ENCODE measurements at places on chromosomes 3 and 15.
A peak's percentile ranks its signal among the peaks of the same experiment; 100 is the strongest.

GRCh38 chr3:61429106-61429505, 132.3 kb upstream of the PTPRG start:
- peak; percentile 15 for DNase-seq

- DNase-seq = no peak
These were observed at the start of gene CRYGS for GRCh38 chr3:186544281-186544680. CRYGS (minus strand) TSS chr3:186544380; CDS start chr3:186544326, 54 bp downstream.

DNA sequence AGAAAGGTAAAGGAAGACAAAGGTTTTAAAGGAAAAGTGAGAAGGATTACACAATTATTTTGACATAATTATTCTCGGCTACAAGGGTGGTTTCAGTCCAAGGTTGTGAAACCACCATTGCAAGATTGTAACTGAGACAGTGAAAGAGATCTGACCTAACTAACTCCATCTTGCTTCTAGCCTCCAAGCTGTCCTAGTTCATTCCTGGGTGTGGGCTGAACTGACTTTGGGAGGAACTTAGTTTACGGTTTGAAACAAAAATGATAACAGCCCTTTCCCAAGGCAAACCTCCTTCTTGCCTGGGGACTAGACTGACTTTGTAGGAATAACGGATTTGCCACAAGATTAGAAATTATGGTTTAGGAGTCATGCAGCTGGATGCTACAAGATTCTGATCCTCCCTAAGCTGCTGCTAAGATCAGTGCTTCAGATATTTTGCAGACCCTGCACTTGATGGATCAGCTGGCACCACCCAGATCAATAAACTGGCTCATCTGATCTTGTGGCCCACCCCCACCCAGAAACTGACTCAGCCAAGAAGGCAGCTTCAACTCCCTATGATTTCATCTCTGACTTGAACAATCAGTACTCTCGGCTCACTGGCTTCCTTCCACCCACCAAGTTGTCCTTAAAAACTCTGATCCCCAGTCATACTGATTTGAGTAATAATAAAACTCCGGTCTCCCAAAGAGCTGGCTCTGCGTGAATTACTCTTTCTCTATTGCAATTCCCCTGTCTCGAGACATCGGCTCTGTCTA, 57.7 kb upstream of the AADACL2 start:
- DNase-seq = no peak

DNA sequence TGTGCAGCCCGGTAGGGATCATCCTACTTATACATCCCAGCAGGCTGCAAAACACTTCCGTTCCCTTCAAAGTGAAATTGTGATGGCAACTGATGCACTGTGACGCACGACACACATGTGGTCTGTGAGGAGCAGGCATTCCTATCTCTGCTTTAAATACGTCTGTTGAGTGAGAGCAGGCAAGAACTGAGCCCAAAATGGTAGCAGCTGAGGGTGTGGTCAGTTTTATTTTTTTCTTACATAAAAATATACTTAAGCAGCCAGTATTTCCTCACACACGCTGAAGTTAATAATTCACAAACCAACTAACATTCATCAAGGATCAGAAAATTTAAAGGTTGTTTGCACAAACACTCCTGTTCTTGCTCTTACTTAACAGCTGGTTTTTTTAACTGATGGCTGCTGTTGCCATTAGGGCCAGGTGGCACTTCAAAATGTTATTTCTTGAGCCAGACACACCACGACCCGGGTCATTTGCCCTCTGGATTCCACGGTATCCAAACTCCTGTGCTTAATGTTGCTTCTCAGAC, 23.9 kb downstream of the LRIG1 start:
- peak; percentile 58 for DNase-seq

- peak; percentile 82 for DNase-seq
These were observed 312.0 kb upstream of the CCDC54 start for GRCh38 chr3:107065094-107065861.

DNA sequence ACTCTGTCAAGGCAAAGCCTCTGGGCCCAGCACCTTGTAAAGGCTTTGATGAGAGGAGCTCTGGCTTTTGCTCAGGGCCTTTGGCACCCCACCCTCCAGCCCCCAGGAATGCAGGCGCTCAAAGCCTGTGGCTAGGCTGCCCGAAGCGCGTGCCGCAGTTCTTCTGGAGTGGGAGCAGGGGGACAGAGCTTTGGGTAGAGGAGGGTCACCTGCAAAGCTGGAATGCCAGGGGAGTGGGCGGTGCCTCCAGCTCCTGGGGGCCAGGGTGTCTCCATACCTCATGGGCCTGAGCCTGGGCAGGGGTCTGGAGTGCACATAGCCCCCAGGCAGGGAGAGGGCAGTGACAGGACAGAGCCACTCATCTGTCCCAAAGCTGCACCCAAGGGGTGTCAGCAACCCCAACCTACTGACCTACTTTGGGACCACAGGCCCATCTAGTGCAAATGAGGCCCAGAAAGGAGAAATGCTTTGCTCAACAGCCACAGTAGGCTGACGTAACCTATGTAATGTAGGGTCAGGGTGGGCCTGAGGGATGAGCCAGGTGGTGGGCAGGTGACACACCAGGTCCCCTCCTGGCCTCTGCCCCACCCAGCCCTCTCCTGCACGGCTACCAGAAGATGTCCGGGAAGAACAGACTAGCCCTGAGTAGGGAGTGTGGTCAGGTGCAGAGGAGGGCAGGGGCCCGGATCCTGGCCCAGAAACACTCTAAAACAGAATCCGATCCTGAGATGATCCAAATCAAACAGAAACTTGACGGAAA, 2.2 kb upstream of the CALML4 start:
- DNase-seq = no peak

DNA sequence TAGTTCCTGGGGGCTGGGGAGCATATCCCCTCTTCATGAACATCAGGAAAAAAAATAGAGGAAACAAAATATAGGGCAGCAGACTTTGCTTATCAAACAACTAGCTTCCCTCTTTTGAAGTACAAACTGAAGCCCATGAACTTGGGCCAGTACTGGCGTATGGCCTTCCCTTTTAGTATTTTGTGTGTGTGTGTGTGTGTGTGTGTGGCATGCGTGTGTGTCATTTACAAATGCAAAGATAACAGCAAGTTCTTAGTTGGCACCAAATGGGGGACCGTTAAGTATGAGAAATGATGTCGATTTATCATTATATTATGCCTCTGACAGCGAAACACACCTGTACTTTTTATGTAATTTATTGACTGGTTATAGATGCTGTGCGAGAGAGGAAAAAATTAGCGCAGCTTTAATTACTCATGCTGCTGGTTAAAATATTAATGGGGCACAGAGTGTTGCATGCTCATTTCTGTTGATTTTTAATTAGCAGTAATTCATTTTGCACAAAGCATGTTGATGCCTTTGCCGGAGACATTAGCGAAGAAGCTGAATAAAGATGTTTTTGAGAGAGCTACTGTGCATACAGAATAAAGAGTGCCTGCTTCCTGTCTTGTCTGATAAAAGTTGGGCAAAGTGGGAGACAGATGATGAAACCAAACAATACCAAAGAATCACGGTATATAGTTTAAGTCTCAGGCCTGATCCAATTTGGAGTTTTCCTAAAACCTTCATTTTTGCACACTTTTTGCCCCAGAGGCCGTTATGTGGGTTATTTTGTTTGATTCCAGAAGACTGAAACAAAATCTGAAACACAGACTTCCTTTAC, 297.1 kb downstream of the SATB1 start:
- peak; percentile 18 for DNase-seq

- no peak for DNase-seq
These were observed 107.2 kb upstream of the ABHD17C start for GRCh38 chr15:80587816-80588456.

GRCh38 chr3:25604107-25604805, 60.5 kb downstream of the TOP2B start:
- no peak for DNase-seq

DNA sequence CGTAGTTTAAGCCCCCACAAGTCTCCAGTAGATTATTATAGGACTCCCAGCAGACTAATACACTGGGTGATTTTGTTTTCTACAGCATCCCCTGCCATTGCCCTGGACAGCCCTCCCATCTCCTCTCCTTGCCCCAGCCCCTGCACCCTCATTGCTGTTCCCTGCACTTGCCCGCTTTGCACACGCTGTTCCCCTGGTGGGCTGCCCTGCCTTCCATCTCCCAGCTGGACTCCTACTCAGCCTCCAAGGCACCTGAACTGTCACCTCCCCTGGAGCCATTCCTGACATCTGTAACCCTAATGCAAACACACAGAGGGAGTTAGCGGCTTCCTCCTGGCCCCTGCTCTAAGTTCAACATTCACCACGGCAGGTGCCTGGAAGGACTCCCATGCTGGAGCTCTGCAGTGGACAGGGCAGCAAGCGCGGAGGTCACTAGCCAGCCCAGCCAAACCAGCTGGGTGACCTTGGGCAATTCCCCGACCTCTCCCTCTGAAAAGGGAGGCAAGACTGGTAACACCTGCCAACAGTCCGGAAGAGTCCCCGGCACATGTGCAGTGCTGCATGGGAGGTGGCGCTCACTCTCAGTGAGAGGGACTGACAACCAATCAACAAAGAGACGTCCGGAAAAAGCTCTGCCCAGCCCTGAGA, 38.8 kb upstream of the IQSEC1 start:
- peak; percentile 40 for DNase-seq

DNA sequence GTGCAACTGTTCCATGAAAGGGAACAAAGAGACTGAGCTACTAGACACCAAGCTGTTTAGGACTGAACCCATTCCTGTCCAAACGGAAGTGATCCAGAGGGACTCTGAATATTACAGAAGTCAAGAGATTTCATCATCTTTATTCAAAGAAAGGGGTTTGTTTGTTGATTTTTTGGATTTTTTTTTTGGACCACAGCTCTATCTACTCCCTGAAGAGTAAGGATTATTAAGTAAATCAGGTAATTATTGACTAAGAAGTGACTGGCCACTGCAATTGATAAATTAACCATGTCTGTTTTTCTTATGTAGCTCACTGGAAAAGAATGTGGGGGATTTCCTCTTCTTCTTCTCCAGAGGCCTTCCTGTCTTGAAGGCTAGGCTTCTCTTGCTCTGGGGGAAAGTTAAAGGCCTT, 146.6 kb upstream of the TPM1 start:
- no peak for DNase-seq

DNA sequence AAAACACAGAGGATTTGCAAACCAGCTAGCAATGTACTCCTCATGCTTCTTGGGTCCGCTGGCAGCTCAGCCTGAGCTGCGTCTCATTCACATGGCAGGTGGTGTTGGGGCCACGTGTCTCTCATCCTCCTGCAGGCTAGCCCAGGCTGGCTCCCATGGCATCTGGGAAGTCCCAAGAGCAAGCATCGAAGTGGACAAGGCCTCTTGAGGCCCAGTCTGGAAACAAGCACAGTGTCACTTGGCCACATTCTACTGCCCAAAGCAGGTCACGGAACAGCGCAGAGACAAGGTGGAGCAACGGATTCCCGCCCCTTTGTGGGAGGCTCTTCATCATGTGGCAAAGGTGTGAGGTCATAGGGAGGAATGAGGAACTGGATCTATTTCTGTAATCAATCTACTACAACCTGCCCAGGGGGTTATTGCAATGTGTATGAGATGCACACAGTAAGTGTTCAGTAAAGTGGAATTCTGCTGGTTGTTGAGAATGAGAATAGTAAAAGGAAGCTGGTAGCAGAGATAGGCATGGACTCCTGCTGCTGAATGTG, 128.3 kb downstream of the TPRA1 start:
- no peak for DNase-seq

DNA sequence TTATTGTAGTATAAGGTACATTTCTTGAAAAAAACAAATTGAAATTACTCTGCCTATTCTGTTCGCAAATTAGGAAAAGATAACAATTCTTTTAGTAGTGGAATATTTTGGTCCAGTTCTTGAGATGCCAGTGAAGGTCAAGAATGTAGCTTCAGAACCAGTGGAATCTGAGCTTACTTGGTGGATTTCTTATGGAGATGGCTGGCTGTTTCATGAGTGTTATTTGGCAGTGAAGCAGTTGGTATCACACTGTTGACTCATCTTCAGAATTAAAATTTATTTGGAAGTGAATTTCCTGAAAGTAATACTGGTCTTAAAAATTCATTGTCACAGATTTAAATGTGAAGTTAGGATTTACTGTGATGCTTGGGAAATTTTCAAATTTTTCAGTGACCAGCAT, 19.1 kb downstream of the RNF13 start:
- no peak for DNase-seq

- DNase-seq = no peak
These were observed 54.8 kb upstream of the CTSH start for GRCh38 chr15:78999636-79000035.

GRCh38 chr3:147385059-147386012, 21.0 kb downstream of the ZIC4 start:
- no peak for DNase-seq

All from NCI-H69 (cell line).